ENCODE measurements at places on chromosomes 16 and 17.

- DNase-seq: no peak
These were observed 2.3 kb downstream of the ORC6 start for GRCh38 chr16:46691726-46692125.

DNA sequence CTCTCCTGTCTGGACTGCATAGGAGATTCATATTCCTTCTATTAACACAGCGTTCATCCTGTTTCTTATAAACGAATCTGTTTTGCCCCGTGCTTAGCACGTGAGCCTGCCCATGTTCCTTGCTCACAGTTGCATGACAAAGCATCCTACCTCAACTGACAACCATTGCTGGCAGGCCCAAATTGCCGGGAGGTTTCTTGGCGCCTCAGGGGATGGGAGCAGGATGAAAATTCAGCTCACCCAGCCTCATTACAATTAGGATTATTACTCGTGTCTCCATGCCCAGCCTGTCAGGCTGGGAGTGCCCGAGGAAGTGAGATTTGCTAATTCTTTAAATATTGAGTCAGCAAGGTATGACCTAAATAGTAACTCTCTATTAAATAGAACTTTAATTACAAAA, 36.7 kb upstream of the HELZ start:
- no peak for DNase-seq

DNA sequence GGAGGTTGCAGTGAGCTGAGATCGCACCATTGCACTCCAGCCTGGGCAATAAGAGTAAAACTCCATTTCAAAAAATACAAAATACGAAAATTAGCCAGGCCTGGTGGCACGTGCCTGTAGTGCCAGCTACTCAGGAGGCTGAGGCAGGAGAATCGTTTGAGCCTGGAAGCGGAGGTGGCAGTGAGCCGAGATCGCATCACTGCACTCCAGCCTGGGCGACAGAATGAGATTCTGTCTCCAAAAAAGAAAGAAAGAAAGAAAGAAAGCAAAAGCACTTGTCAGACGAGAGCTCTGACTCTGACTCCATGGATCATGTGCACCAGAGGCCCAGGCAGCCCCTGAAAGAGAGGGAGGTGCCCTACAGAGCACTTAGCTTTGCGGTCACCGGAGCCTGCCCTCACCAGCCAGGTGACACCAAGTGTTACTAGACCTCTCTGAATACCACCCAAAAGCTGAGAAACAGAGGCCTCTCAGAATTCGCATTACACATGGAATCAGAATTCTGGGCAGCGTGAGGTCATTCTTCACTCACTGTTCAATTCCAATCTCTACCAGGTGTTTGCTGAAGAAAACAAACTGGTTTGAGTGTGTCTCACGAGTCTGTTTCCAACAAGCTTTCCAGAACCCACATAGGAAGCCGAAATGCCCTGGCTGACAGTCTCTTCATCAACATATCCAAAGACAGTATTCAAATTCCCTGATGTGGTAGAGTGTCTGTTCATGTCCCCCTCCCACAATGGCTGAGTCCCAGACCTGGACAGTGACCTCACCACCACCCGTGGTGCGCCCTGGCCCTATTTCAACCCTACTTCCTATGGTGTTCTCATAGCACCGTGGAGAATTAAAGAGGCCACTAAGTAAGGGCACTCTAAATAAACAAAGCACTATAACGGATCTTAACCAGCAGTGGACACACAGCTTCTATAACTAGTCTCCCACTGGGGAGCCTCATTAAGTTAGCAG, 1.5 kb downstream of the FLCN start:
- no peak for DNase-seq

DNA sequence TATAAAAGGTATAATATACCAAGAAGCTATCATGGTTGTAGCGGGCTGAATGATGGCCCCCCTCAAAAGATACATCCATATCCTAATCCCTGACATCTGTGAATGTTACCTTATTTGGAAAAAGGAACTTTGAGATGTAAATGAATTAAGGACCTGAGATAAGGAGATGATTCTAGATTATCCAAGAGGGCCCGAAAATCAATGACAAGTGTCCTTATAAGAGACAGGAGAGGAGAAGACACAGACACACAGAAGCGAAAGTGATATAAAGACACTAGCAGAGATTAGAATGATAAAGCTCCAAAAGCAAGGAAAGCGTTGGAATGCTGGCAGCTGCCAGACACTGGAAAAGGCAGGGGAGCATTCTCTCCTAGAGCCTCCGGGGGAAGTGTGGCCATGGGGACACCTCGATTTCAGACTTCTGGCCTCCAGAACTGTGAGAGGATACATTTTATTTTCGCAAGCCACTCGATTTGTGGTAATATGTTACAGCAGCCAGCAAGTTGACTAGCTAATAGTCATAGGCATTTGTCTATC, 12.5 kb upstream of the GP1BA start:
- DNase-seq: no peak

DNA sequence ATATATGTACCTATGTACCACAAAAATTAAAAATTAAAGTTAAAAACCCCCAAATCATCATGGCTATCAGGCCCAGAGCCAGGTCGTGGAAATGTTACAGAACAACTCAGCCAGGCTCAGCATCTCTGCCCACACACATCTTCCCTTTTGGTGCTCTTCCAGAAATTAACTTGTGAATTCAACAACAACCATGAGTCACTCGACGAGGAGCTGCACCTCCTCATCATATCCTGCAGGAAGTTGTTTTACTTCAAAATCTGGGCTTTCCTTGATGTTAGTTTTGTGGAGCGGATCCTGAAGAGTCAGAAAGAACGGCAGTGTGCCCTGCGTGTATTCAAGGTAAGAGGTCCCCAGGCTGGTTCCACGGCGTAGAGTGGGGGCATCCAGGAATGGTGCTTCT, 10.6 kb downstream of the FBXO39 start:
- DNase-seq: no peak

DNA sequence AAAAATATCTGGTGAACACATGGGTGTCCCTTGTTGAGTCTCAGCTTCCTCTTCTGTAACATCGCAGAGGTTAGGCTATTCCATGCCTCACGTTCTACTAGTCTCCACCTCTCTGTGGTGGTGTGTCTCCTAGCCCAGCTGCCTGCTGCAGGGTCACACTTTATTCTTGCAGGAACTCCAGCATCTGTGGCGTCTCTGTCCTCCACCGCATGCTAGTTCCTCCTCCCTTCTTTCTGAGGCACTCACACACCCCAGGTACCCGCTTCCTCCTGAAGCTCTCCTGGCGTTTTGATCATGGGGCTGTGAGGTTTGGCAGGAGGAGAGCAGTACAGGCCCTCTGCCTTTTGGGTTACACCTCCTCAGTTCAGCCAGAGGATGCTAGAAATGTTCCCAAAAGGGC, 9.9 kb upstream of the TEX2 start:
- no peak for DNase-seq

GRCh38 chr17:56165072-56165641, 11.9 kb downstream of the ANKFN1 start:
- DNase-seq: no peak

- no peak for DNase-seq
These were observed 110.7 kb upstream of the SDK2 start for GRCh38 chr17:73754886-73755400.

GRCh38 chr17:20302246-20302917, 165.0 kb downstream of the LGALS9B start:
- DNase-seq: no peak

DNA sequence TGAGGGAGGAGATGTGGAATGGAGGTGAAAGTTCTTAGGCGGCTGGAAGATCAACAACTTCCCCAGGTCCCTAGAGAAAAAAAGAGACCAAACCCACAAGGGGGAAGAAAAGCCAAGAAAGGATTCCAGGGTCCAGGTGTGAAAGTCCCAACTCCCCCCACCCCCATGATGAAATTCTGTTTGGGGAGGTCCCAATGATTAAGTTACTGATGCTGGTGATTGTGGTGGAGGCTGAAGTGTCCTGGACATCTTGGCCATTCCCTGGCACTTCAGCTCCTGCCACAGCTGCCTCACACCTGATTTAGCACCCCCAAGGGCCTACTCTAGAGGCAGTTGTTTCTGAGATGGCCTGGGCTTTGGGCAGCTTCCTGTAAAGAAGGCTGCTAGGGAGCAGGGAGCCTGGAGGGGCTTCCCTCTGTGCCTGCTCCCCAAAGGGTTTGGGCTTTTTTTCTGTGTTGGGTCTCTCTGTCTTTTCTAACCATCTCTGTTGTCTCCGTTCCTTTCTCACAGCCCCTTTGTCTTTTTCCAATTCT, 13.1 kb downstream of the HOXB4 start:
- no peak for DNase-seq

DNA sequence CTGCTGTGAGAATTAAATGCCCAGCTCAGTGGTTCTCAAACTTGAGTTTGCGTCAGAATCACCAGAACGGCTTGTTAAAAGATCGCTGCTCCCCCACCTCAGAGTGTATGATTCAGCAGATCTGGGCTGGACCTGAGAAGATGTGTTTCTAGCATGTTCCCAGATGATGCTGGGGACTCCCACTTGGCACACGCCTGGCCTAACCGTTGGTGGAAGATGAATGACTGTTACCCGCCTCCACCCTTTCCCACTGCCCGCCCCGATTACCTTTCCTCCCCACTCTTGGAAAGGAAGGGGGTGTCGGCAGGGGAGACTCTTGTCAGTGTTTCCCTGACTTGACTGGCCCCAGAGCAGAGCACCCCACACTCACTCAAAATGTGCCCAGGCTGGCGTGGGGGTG, 29.3 kb upstream of the ABCC3 start:
- no peak for DNase-seq

DNA sequence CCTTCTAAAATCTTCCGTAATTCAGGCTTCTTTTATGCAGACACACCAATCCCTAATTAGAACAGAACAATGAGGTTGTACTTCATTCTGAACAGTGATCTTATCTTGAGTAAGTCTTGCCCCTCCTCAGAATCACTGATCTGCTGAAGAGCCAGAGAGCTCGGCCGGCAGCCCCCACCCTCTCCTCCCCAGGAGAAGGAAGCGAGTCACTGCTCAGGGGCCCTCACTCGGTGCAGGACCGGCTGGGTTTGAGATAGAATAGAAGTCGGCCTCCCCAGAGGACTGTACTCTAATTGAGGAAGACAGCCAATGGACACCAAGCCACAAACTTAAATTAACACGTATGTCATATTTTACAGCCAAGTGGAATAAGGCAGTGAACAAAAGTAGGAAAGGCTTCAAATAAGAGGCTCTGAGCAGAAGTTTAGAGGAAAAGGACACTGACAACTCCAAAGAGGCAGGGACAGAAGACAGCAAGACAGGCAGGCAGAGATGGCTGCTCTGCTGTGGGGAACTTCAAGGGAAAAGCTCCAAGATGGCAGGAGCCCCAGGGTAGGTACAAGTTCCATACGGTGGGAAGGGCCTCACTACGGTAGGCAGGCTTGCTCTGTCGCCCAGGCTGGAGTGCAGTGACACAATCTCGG, 18.6 kb downstream of the CREBBP start:
- no peak for DNase-seq

- DNase-seq: no peak
These were observed 19.2 kb downstream of the KDM8 start for GRCh38 chr16:27222249-27223225.

- no peak for DNase-seq
These were observed 14.4 kb upstream of the FAAP100 start for GRCh38 chr17:81566461-81567126.
